ENCODE measurements at places on chromosomes 11 and 22.

- peak; percentile 46 for DNase-seq
Measured at GRCh38 chr11:73140213-73141030, 1.7 kb downstream of the FCHSD2 start.

DNA sequence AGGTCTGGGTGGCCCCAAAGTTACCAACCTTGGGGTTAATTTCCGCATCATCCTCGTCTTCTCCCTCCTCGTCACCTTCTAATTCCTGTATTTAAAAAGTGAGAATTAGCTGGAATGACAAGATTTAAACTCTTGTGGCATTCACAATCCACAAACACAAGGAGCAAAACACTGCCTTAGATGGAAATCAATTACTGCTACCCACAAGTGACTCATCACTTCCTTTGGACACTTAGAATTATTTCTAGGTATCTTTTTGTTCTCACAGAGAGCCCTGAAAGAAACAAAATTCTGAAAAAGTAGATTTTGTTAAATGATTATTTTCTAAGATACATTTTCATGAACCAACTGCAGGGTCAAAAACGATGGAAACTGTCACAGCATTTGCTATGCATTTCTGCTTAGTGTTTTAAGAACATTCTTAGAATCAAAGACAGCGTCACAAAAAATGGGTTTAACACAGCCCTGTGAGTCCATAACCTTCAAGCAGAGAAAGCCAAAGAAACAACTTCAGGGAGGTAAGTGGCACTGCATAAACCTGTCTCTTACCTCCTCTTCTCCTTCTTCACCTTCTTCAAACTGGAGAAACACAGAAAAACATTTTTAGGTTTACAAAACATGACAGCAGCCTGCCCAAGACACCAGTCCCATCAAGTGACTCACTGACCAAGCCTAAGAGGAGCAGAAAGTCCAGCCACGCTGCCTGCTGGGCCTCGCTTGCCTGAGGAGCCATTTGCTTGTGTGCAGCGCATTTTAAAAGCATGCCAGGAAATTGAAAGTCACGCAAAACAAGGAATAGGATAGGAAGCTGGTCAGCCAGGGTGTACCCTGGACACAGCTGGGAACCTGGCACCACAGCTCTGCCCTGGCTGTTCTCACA, 22.3 kb upstream of the PHLDA2 start:
- no peak for DNase-seq

DNA sequence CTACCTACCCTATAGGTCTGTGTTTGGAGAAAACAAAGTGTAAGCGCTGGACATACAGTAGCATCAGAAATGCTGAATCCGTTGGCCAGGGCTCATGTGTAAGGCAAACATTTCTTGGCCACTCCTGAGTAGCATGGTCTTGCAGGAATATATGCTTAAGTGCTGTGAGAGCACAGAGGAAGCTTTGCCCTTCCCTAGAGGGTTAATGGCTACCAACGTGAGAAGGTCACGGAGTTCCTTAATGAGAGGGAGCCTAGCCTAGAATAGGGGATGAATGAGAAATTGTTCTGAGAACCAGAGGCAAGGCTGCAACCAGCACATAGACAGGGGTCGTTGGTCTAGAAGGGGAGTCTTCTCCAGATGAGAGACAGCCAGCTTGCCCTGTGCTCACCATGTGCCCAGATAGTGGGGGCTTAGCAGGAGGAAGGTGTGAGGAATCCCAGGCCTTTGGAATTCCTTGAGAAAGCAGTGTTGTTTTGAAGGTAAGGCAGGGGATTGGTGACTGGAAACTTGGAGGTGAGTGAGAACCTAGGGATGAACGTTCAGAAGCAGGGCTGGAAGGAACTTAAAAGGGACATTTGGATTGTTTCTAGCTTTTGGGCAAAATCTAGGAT, 29.5 kb downstream of the RCOR2 start:
- no peak for DNase-seq

DNA sequence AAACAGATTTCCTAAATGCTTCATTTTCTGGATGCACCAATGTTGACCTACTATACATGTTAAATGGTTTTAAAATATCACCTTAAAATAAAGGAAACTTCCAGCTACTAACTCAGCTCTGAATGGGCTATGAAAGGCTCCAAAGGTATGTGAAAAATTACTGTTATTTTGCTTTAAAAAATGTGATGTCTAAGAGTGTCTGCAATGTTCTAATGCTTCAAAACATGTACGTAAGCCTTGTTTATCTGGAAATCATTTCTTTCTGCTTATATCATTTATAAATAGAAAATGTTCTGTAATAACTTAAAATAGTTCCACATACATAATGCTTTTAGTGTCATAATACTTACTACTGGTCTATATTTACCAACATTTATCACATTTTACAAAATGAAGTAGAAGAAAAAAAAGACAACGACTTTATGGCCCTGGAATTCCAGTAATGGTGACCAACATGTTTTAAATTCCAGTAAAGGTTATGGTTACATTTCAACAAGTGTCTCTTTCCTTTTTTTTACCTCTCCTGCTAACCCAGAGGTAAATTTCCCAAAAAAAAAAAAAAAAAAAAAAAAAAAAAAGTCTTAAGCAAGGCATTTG, 2.5 kb downstream of the BDNF start:
- DNase-seq = no peak

DNA sequence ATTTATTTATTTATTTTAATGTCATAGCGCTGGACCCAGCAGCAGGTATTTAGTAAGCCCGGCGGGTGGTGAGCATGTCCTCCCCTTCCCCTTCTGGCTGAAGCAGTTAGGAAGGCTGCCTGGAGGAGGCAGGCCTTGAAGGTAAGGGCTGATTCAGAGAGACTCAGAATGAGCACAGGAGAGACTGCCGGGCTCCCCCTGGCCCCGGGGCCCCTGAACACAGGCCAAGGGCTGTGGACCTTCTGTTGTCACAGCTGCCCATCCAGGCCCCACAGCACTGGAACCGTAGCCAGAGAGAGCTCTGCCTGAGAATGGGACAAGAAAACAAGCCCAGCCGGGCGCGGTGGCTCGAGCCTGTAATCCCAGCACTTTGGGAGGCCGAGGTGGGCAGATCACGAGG, 52.8 kb downstream of the KCNJ4 start:
- DNase-seq = no peak

- DNase-seq = no peak
Measured at GRCh38 chr22:26416670-26417276, 12.3 kb upstream of the ASPHD2 start.

DNA sequence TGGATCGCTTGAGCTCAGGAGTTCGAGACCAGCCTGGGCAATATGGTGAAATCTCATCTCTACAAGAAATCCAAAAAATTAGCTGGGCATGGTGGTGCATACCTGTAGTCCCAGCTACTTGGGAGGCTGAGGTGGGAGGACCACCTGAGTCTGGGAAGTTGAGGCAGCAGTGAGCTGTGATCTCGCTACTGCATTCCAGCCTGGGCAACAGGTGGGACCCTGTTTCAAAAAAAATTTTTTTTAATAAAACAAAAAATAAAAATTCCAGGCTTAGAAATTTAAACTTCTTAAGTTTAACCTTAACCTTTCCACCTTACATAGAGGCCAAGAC, 21.2 kb downstream of the CLMP start:
- no peak for DNase-seq

DNA sequence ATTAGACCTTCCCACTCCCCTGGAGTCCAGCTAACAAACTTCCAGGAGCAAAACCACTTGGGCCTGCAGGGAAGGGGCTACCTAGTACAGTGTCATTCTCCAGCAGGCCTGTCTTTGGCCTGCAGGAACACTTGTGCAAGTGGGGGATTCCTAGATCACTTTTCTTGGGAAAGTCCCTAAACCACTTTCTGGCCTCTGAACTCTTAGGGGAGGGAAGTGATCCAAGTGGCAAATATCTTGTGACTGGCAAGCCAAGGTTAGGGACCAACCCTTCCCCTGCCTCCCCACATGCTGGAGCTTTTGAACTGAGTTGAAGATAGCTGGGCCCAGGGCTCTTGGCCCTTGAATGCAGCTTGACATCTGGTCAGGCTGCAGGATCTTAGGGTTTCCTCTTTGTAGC, 17.2 kb downstream of the PPFIBP2 start:
- DNase-seq = no peak

DNA sequence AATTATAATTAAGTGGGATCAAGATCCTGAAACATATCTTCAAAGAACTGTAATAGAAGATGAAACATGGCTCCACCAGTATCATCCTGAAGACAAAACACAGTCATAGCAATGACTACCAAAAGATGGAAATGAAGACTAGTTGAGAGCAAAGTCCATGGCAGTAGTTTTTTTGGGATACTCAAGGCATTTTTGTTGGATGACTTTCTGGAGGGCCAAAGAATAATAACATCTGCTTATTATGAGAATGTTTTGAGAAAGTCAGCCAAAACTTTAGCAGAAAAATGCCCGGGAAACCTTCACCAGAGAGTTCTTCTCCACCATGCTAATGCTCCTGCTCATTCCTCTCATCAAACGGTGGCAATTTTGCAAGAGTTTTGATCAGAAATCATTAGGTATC, 809.4 kb upstream of the RAG2 start:
- DNase-seq = no peak
